ENCODE measurements at places on chromosomes 16 and 17.

- DNase-seq = peak; percentile 97
Observed at GRCh38 chr16:65524997-65525396, 403.1 kb upstream of the CDH11 start.

DNA sequence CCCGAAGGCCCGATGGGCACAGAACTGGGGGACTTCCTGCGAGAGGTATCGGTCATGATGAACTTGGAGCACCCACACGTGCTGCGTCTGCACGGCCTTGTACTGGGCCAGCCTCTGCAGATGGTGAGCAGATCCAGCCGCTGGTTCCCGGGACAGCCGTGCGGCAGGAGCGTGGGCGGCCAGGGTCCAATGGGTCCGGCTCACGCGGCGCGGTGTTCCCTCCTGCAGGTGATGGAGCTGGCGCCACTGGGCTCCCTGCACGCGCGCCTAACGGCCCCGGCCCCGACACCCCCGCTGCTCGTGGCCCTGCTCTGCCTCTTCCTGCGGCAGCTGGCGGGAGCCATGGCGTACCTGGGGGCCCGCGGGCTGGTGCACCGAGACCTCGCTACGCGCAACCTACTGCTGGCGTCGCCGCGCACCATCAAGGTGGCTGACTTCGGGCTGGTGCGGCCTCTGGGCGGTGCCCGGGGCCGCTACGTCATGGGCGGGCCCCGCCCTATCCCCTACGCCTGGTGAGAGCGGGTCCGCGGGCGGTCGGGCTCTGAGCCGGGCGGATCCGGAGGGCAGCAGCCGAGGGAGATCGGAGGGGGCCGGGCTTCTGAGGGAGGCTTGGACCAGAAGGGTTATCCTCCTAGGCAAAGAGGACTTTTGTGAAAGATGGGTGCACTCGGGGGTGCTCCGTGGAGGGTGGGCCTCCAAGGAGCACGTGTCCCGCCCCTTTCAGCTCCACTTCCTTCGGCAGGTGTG is 3.0 kb downstream of the TNK1 start:
- peak; percentile 26 for DNase-seq

GRCh38 chr17:65155622-65156021 is 18.5 kb downstream of the RGS9 start:
- no peak for DNase-seq

- DNase-seq = peak; percentile 75
Observed at GRCh38 chr16:81608523-81609209, 164.1 kb downstream of the CMIP start.

DNA sequence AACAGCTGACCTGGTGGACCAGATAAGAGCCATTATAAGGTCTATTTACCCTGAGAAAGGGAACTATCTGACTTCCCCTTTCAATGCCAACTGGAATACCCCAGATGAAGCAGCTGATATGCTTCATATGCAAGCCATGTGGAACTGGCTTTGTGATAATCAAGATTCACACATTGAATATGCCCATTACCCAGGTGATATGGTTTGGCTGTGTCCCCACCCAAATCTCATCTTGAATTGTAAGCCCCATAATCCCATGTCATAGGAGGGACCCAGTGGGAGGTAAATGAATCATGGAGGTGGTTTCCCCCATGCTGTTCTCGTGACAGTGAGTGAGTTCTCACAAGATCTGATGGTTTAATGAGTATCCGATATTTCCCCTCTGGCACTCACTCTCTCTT is 42.1 kb downstream of the IKZF3 start:
- no peak for DNase-seq

DNA sequence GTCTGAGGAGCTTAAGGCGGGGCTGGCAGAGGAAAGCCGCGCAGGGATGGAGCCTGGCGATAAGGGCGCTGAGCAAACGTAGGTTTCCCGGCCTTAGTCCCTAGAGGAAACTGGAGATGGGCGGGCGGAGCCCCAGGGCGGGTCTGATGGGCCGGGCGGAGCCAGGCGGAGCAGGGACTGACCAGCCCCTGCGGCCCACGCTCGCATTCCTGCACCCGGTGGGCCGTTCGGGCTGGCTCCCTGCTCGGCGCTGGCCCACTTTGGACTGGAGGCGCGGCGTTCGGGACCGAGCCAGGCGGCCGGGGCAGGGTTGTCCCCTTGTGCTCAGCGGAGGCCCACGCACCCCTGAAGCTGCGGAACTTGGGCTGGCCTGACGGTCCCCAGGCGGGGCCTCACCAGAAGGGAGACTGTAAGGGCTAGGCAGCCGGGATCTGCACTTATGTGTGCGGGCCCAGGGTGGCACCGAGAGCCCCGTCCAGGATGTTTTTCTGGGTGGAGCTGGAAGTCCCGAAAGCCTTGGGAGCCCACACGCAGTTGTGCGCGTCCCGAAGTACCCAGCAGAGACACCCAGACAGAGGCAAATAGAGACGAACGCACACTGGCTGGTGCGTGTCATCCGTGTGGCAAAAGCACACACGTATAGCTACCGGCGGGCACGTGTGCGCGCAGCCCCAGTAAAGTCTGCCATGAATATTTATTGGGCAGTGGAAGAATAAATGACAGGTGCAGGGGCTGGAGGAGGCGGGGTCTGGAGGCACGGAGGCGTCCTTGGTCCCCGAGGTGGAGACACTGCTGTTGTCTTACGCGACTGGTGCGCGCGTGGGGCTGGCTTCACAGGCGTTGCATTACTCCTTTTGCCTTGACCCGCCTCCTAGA is 1.4 kb downstream of the PYDC1 start:
- DNase-seq = no peak

- DNase-seq = no peak
Observed at GRCh38 chr17:76153202-76153601, 12.2 kb upstream of the FOXJ1 start.

- no peak for DNase-seq
Observed at GRCh38 chr17:44273607-44274006, 5.7 kb upstream of the SLC4A1 start.

DNA sequence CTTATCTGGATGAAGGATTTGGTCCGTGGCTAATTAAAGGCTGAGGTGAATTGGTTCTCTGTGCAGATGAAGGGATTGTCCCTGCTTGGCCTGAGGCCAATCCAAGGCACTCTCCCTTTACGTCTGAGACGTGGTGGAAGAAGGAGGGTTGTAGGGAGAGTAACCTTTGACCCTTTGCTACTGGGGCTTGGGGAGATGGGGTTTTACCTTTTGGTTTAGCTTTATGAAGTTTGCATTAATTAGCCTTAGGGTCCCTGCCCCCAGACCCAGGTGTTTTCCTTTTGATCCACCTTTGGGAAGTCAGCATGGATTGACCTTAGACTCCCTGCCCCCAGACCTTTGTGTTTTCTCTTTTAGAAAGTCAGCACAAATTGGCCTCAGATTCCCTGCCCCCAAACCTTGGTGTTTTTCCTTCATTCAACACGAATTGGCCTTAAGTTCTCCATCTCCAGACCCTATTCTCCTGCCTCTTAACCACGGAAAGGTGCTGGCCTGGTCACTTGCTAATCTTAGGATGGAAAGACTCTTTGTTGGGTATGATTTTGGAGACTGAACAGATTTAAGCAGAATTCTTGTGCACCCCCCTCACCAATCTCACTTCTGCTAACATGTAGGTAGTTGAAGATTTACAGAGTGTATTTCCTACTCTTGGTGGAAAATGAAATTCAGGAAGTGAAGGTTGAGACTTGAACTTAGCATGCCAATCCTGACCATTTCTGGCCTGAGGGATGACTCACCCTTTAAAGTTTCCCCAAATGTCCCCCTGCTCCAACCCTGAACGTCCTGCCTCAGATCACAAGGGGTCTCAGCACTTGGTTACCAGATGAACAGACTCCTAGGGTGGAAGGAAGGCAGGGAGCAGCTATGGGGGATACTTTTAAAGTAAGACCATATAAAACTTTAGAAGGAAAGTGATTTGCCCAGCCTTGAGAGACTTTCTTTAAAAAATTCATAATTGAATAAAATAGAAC is 23.1 kb upstream of the MMD start:
- DNase-seq = no peak

GRCh38 chr17:78127888-78128550 is 536 bp downstream of the TMC6 start:
- no peak for DNase-seq

DNA sequence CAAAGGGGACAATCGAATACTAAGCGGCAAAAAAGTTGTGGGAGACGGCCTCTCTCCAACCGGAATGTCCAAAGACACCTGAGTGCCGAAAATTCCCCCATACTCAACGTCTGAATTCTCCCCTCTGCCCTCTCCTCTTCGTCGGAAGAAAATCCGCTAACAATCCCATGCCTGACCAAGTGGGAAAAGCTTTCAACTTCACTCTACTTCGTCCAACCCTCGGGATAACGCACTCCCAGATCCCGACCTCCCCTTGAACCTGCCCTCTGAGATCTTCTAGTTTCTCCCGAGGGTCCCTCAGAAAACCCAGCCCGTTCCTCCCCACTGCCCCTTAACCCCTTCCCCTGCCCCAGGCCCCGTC is 961 bp downstream of the AMFR start:
- no peak for DNase-seq

DNA sequence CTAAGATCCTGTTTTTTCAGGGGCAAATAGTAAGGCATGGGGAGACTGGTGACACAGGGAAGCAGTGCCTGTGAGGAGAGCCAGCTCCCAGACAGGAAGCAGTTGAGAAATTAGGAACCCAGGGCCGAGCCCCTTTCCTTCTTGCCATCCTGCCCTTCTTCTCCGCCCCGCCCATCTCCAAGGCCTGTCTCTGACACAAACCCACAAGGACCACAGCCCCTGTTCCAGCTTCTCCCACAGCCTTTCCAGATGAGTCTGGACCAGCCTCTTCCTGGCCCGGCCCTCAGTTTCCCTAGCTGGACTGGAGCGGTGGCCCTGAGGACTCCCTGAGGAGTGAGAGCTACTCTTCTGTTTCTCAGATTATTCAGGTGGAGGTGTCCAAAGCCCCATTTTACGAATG is 9.9 kb downstream of the CCDC102A start:
- DNase-seq = no peak

DNA sequence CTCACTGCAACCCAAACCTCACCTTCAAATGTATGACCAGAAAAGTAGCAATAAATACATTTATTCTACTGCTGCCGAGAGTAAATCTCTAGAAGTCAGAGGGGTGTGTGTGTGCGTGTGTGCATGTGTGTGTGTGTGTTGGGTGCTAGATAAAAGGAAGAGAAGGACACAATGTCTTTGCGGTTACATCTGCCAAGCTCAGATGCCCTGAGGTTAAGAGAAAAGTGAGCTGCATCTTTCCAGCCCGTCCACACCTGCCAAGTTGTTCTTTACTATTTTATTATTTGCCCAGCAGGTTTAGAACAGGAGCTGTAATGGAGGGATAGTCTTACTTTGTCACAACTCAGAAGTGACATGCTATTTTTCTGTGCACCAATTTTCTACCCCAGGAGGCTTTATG is 54.5 kb upstream of the ANKFN1 start:
- no peak for DNase-seq

GRCh38 chr17:3594051-3594800 is 15.0 kb downstream of the TRPV1 start:
- DNase-seq = peak; percentile 95

- peak; percentile 9 for DNase-seq
Observed at GRCh38 chr16:74480150-74481029, 59.1 kb upstream of the CLEC18B start.

- DNase-seq = peak; percentile 24
Observed at GRCh38 chr16:47779201-47780016, 318.3 kb downstream of the PHKB start.

DNA sequence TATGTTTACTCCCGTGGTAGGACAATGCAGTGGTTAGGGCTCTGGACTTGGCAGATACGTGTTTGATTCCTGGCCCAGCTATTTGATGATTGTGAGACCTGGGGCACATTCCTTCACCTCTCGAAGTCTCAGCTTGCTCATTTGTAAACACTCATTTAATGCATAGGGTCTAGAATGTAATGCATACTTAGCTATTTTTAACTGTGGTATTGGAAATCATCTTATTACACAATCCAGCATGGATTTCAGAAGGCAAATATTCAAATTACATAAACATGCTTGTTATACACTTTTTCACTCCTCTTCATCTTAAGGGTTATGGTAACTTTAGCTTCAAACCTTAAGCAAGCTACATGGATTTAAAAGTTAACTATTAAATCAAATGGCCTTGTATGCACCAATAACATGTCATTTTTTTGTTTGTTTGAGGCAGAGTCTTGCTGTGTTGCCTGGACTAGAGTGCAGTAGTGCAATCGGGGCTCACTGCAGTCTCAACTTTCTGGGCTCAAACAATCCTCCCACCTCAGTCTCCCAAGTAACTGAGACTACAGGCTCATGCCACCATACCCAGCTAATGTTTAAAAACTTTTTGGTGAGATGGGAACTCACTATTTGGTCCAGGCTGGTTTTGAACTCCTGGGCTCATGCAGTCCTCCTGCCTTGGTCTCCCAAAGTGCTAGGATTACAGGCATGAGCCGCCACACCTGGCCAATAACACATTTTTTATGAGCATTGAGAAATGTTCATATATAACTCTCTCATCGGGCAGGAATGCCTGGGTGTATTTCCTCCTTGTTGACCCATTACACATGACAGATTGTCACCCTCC is 52.5 kb downstream of the VAT1L start:
- peak; percentile 82 for DNase-seq

- DNase-seq = peak; percentile 89
Observed at GRCh38 chr17:72376526-72377345, 255.9 kb downstream of the SOX9 start.

GRCh38 chr16:10256784-10257641 is 74.8 kb upstream of the GRIN2A start:
- peak; percentile 8 for DNase-seq

GRCh38 chr17:40956401-40957254 is 10.1 kb downstream of the KRT39 start:
- peak; percentile 98 for DNase-seq

DNA sequence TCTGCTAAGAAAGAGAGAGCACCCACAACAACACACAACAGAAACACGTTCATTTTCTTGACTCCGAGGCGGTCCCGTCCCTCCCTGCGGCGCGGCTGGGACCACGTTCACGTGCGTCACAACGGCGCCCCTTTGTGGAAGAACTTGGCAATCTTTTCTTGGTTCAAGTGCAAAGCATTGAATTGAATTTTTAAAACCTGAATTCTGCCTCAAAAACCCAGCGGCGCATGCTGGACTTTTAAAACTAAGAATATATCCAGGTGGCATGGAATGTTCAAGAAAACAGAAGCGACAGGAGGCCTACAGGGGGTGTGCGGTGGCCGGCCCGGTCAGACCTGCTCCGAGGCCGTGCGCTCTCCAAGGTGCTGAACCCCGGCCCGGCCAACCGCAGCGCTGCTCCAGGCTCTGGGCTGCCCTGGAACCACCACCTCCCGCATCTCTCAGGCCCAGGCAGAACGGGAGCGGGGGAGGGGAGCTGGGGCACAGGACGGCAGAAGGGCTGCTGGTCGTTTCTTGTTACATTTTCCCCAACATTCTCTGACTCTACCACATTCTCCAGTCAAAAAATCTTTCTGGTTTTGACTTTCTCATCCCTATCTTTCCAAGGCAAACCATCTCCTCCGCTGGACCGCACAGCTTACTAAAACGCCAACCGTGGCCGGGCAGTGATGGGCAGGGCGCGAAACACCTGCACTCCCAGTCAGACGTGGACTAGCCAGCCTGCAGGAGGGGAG is 3.4 kb upstream of the HEXD start:
- peak; percentile 64 for DNase-seq

GRCh38 chr16:81210807-81211206 is 27.7 kb upstream of the BCO1 start:
- no peak for DNase-seq

- no peak for DNase-seq
Observed at GRCh38 chr17:8954339-8954738, 11.2 kb downstream of the PIK3R5 start.

- peak; percentile 38 for DNase-seq
Observed at GRCh38 chr16:85465328-85466303, 147.5 kb upstream of the GSE1 start.

GRCh38 chr17:32763855-32764439 is 113.0 kb downstream of the MYO1D start:
- DNase-seq = no peak

GRCh38 chr17:31594416-31594815 is 202.9 kb downstream of the RAB11FIP4 start:
- no peak for DNase-seq

All from fibroblast of upper back skin (primary cell).